ENCODE measurements at places on chromosomes 2 and 18.

- no peak for DNase-seq
Measured at GRCh38 chr2:149490296-149490695, 97.3 kb downstream of the MMADHC start.

DNA sequence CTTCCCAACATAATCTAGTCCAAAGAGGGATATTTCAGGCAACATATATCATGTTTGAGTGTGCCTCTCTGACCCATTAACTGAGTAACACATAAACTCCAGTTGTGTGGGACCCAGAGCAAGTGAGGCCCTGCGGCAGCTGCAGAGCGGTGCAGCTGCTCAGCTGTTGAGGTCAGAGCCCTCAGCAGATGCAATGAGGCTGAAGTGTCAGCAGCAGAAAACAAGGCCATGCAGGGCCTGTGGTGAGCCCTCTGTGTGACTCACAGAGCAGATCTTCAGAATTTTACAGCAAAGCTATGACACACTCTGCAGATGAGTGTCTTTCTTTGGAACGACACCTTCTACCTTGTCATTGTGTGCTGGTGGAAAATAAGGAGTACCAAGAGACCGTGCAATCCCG, 168.5 kb downstream of the CBLN2 start:
- no peak for DNase-seq

DNA sequence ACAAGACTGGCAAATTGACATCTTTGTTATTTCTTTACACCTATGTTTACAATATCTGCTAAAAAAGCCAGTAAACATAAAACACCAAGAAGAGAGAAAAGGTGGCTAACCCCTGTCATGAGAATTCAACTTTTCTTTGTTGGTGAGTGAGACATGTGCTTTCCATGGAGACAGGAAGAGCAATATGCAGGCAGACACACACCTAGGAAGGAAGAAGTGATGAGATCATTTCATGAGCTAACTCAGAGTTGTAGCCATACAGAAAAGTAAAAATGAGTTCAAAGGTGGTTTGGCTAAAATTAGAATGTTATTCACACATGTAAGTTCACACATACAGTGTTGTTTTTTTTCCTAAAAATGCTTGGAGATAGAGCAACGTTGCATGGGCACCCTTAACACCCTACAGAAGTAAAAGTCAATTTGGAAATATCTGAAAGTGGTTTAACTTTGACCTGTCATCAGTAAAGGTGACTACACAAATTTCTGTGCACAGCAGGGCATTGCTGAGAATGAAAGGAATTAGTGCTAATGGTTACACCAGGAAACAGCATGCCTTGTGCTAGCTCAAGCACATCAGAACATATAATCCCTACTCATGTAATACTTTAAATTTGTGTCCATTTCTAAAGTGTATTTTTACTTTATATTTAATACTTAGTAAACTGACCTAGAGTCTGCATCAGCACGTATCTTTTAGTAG, 557.6 kb downstream of the CBLN2 start:
- no peak for DNase-seq

- DNase-seq = no peak
Measured at GRCh38 chr2:189441709-189442074, 418 bp downstream of the WDR75 start.

DNA sequence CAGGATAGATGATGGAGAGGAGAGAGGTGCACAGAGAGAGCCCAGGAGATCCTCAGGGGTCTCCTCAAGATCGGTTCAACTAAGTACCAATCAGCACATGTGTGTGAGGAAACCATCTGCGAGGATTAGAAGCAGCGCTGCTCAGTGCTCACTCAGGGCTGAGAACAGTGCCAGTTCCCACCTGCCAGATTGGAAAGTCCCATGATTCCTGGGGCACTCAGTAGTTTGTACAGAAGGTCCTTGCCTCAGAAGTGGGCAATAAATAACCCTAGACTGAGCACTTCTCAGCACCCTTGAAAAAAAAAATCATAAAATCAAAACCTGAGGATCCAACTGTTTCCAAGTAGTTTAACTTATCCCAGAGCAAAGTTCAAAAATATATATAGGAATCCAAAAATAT, 53.8 kb downstream of the SEMA4F start:
- DNase-seq = no peak

- DNase-seq = no peak
Measured at GRCh38 chr2:20474757-20475566, 28.1 kb downstream of the RHOB start.

GRCh38 chr18:11851806-11852337, 659 bp downstream of the CHMP1B start:
- DNase-seq = no peak

DNA sequence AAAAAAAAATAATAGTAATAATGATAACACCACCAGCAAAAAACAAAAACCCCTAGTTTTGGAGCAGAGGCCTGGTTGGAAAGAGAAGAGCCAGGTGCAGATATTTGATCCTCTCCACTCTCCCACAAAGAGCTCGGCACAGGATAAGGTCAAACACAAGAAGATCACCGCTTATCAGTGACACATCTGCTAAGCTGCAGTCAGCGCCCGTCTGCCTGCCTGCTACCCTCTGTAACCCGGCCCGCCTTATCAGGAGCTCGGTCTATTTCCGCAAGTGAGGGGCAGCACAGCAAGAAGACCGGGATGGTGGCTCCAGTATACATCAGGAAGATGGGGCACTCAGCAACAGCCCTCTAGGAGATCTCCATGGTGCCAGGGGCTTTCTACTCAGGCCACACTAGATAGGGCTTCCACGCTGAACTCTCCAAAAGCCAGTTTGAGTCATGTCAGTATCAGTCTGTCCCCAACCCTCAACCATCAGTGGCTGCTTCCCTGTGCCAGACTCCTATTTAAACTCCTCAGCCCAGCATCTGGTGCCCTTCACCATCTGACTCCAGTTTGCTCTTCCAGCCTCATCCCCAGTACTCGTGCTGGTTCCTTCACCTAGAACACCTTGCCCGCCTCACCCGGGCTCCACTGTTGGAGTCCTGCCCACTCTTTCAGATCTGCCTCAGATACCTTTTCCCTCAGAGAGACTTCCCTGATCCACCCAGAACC, 67.3 kb upstream of the PPP1CB start:
- DNase-seq = no peak

DNA sequence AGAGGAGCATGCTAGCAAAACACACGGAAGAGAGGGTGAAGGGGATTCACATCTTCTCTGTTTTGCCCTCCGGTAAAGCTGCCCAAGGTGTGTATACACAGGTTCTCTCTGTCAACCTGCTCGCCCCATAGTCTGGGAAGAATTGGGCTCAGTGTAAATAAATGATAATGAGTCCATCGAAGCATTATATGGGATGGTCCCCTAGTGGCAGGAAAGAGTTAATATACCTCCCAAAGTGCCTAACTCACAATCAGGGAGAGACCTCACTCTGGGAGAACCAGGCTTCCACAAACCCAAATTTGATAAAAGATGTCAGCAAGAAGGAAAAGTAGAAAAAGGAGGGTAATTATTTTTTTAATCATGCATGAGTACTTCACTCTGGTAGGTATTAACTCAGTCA, 262.2 kb upstream of the ZNF521 start:
- no peak for DNase-seq

DNA sequence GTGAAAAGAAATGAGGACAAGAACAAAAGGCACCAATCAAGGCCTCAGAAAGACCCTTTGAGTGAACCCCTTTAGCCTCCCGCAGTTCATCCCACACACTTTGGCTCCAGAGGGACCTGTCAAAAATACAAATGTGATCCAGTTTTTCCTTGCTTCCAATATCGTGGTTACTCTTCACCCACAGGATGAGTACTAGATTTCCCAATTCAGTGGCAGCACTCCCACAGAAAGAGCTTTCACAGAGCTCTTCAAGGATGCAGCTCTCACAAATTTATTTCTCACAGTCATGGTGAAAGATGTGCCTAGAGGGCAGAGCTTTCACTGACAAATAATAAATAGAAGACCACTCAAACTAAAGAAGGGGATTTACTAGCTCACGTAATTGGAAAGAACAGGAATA, 3.0 kb upstream of the GFPT1 start:
- DNase-seq = no peak

DNA sequence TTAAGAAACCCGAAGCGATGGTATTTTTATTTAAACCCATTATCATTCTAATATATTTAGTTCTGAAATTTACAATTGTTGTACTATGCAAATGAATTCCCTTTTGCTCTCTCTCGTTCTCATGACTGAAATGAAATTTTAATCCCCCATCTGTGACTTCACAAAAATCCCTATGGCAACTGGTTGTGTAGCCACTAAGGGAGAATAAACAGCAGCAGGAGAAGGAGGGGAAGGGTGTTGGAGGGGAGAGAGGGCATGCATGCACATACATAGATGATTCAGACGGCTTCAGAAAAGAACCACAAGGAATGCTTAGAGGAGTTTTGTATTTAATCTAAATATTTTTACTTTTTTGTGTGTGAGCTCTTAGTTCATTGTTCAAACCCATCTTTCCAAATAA, 36.8 kb downstream of the CPS1 start:
- DNase-seq = no peak

DNA sequence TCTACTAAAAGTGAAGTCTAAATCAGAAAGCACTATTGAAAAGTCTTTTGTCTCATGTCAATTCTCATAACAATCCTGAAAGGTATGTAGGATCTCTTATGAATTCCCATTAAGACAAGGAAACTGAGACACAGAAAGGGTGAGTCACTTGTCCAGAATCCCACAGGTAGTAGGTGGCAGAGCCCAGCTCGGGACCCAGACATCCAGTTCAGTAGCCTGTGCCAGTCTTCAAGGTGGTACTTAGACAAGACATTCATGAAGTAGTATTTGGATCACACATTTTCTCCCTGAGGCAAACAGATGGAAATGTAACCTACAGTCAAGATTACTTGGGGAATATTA, 14.8 kb upstream of the PARD3B start:
- DNase-seq = no peak

- no peak for DNase-seq
Measured at GRCh38 chr2:115214050-115214449, 771.6 kb downstream of the DPP10 start.

DNA sequence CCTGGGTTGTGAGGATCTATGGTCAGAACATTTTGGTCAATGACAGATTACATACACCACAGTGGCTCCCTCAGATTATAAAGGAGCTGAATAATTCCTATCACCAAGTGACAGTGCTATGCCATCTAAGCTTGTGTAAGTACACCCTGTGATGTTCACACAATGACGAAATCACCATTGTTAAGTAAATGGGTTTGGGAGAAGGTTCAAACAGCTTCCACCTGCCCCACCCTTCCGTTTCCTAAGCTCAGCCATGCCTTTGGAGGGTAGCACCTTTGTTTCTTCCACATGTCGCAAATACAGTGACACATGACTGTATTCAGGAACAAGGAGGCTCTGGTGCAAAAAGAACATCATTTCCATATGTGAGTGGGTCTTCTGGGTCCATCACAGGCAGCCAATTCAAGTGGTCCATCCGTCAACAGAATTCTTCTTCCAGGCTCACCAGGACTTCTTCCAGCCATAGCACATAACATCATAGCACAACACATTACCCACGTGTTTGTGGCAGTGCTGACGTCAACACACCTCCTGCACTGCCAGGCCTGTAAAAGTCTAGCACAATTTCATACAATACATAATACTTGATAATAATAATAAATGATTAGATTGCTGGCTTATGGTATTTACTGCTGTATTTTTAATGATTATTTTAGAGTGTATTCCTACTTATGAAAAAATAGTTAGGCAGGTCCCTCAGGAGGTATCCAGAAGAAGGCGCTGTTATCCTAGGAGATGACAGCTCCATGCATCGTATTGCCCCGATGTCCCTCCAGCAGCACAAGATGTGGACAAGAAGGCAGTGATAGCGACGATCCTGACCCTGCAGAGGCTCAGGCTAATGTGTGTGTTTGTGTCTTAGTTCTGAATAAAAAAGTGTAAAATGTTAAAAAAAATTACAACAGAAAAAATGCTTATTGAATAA, 264.8 kb downstream of the ANAPC1 start:
- DNase-seq = no peak

DNA sequence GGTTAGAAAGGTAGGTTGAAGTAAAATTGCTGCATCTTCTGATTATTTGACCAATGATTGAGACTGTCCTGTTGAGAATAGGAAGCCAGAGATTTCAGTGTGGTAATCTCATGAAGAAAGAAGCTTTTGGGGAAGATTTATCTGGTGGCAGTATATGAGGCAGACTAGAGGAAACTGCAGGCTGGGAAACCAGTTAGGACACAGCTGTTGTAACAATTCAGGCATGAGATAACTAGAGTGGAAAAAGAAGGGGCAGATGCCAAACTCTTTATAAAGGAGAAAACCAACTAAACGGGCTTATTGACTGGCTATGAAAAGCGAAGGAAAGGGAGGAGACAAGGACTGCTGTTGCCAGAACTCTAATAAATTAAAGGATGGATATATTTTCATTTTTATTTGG, 155.6 kb downstream of the TTC27 start:
- DNase-seq = no peak

- no peak for DNase-seq
Measured at GRCh38 chr2:236546561-236547002, 23.0 kb upstream of the ACKR3 start.

- no peak for DNase-seq
Measured at GRCh38 chr2:72630767-72631166, 195.1 kb downstream of the EXOC6B start.

GRCh38 chr2:169823996-169824372, 721 bp downstream of the METTL5 start:
- DNase-seq = no peak

DNA sequence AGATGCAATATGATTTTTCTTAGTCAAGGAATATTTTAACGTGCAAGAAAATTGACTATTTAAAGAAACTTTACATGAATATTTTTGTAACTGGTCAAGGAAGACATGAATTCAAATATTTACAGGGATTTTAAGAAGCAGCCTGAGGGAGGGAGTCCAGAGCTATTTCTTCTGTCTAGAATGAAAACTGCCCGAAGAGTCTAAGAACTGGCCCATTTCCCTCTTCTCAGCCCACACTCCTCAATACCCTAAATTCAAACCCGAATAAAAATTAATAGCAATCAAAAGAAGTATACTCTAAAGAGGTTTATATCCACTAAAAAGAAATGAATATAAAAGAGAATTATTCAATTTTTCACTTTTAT, 6.5 kb upstream of the NDUFV2 start:
- DNase-seq = no peak

DNA sequence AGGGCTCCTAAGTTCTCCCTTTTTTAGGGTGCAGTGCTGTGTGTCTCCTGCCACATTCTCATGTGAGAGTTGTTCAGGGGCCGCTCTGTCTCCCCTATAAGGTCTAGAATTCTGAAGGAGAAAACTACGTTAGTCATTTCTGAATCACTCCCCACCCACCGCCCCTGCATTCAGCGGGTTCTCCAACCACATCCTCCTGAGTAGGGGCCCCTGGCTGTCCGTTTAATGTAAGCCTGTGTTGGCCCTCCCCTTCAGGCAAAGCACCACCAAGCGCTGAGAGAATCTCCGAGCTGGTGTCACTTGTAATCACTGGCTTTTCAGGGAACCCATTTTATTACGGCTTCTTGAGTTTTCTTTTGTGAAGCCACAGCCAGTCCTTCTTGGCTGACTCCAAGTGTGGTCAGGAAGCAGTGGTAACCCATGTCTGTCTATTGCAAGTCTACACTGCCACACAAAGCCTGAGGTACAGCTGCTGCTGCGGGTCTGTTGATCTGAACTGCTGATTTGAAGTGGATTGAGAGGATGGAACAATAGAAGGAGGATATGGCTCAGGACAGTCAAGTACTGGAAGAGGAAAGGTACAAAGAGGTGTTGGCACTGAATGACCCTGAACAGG, 16.9 kb downstream of the LCT start:
- DNase-seq = no peak

- DNase-seq = no peak
Measured at GRCh38 chr2:226554701-226555100, 244.9 kb downstream of the IRS1 start.

- no peak for DNase-seq
Measured at GRCh38 chr2:20171445-20171977, 53.4 kb downstream of the SDC1 start.

- no peak for DNase-seq
Measured at GRCh38 chr2:101188683-101189405, 37.7 kb upstream of the TBC1D8 start.

Measured in hematopoietic multipotent progenitor cell treated with erythropoietin and hydrocortisone succinate and interleukin-3 and kit ligand, for 17 days (in vitro differentiated cells).